Body of pancreas (tissue), 4 donors: ENCODE measurements at places on chromosomes 2 and 18. TPM values are rescaled to one million over a fixed set of nuclear protein-coding genes. Genes with fewer than 3 reads are reported as not detected.

DNA sequence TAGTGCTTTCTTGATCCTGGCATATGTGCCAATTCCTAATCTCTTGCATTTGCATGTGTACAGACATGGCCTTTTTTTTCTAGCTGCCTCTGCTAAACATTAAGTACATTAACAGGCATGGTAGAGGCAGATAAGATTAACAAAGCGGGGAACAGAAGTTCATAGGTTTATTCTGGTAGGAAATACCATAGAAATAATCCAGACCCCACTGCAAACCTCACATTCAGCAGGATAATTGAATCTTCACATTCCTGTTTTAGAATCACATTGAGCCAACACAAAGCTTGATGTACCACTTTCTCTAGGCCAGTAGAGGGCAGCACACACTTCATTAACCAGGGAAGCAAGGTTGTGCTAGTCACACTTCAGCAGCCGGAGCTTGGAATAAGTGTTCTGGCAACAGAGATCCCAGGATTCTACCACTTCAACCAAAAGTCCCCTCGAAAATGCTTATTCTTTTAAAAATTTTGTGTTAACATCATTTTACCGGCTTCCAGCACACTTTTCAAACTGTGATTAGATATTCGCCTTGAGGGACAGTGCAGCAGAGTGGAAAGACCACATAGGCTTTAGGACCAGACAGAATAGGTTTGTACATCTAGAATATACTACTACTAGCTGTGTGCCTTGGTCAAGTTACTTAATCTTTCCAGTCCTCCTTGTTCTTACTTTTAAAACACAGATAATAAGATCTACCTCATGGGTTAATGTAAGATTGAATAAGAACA, 420.2 kb upstream of the CHST9 start:
- no peak overlapping the region for H3K4me3 ChIP-seq
- H3K4me1 ChIP-seq = peaks cover 9% of the 10 kb centered on the region
- H3K27ac ChIP-seq = no peak overlapping the region
- H3K36me3 ChIP-seq = no peaks in the 10 kb centered on the region

DNA sequence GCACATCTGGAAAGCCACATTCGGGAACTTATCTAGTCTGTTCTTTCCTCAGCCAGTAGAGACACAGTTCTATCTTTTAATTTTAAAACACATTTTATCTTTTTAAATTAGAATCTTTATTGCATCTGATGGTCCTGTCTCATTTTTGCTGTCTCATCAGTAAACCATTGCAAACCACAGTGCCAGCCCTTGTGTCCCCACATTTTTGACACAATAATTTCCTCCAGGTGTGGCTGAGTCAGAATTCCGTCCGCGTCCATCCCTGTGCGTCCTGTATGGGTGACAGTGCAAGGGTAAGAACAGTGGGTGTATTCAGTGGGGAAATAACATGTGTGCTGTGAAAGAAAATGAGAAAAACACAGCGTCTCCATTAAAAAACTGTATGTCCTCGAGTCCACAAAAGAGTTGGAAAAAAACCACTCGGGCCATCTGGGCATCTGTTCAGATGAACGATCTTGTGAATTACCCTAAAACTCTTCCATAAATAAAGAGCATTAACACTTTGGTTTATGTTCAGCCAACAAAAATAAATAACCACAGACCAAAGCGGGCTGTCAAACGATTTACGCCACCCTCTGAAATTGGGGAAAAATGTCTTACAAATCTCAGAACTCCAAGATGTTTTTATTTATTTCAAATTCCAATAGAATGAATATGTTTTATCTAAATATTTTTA, 137.3 kb downstream of the ZNF516 start:
- H3K27ac ChIP-seq = no peak overlapping the region
- H3K4me3 ChIP-seq = no peak overlapping the region
- no peaks in the 10 kb centered on the region for H3K4me1 ChIP-seq
- no peaks in the 10 kb centered on the region for H3K36me3 ChIP-seq

DNA sequence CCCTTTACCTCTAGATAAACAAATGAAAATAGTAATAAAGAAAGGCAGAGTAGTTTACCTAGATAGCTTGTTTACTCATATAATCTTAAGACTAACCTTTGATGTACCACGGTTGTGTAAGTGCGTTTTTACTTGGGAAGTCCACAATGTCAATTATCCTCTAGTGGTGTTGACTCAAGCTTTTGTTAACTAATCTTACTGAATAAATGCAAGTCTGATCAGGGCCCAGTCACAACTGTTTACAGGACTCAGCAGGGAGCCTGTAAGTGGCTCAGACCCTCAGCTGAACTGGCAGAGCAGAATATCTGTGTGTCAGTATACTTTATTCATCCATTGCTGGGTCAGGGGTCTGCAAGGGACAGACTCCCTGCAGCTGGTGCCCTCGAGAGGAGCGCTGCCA, 98.1 kb upstream of the ACAA2 start:
- H3K27ac ChIP-seq = no peak overlapping the region
- no peak overlapping the region for H3K4me3 ChIP-seq
- no peaks in the 10 kb centered on the region for H3K27me3 ChIP-seq
- no peaks in the 10 kb centered on the region for H3K36me3 ChIP-seq
- no peak for DNase-seq

GRHL1 gene
- total RNA-seq = 4.2 TPM

INO80B gene
- 6.3 TPM for total RNA-seq
